M059J (cell line): ENCODE measurements at places on chromosomes 4 and X.

- no peak for DNase-seq
These were observed 10.6 kb upstream of the MND1 start for GRCh38 chr4:153333874-153334273.

GRCh38 chr4:176641237-176641636, 151.5 kb downstream of the VEGFC start:
- DNase-seq, result peak; percentile 51

- DNase-seq, result no peak
These were observed 65.6 kb downstream of the ENPP6 start for GRCh38 chr4:184151988-184152485.

- DNase-seq, result no peak
These were observed 269.2 kb upstream of the DDX53 start for GRCh38 chrX:22730542-22730941.

DNA sequence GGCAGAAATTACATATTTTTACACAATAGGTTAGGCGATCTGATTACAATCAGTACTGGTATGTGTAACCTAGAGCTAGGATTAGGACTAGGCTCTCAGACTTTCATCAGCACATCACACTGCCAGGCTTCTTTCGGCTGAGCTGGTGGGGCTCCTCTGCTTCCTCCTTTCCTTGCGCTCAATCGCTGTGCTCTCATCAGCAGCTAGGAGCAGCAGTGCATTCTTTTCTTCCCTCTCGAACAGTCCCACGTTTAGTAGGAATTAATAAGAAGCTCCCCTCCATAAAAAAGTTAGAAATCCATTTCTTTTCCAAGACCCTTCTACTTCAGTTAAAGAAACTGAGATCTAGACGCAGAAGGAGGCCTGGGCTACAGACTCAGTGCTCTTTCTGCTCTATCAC, 350.4 kb downstream of the SPRY1 start:
- no peak for DNase-seq

GRCh38 chrX:102966701-102967100, 29.6 kb downstream of the RAB40AL start:
- DNase-seq, result peak; percentile 86

DNA sequence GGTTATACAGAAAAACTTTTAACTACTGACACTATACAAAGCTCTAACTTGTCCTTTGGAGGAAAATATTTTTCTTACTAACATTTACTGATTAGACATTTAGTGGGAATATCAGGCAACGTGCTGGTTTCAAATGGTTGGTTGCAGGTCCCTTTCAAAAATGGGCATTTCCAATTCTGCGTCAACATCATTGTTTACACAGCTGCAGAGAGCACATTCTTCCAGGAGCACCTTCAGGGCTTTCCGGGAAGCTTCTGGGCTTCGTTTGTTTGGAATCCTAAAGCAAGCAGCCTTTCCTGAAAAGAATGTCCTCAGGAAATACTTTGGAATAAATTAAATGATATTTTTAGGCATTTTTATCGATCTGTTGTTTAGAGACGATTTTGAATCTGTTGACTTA, 289.7 kb downstream of the TRIML1 start:
- DNase-seq, result peak; percentile 25

GRCh38 chrX:150935467-150935866, 37.0 kb upstream of the CD99L2 start:
- peak; percentile 69 for DNase-seq

DNA sequence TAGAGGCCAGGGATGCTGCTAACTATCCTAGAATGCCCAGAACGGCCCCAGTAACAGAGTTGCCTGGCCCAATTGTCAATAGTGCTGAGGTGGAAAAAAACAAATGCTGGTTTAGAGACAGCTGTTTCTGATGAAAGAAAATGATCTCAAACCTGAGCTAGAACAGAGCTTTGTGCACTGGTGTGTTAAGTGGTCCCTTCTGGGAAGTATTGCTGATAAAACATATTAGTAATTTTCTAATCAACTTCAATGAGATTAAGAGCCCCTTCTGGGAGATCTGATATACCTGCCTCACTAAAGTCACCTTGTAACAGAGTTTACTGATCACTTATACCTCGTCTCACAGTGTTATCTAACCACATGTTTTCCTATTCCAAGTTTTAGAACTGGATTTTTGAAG, 42.1 kb downstream of the SMPX start:
- DNase-seq, result no peak
